ENCODE measurements at places on chromosomes 7 and 10. TPM values are rescaled to one million over a fixed set of nuclear protein-coding genes. Genes with fewer than 3 reads are reported as not detected.
A peak's percentile ranks its signal among the peaks of the same experiment; 100 is the strongest.

CTAGE4 gene
- polyA plus RNA-seq, result not detected

DNA sequence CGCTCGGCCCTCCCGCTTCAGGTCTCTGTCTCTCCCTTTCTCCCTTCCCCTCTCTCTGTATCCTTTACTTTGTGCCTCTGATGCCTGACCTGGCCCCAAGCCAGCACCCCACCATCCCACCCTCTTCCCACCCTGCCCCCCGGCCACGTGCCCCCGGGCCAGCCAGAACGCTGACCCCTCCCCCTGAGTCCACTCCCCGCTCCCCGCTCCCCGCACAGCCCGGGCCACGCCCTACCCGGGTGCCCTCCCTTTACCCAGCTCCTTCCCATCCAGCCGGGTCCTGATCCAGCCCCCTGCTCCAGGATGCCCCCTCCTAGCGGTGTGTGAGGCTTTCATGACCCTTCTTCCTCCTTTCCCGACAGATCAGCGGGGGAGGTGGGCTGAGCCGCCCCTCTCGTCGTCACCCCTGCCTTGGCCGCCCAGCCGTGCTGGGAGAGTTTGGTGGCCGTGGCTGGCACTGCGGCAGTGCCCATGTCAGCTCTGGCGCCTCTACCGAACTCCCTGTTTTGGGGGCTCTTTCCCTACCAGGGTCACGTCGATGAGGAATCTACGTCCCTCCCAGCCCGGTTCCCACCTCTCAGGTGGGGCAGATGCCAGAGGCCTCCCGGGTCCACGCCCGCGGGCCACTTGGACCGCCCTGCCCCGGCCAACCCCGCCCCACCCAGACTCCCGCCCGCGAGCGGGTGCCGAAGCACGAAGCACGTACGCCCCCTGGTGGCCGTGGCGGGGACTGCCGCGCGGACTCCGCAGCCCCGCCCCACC lies 127.4 kb downstream of the UBE2H start:
- peak; percentile 97 for DNase-seq
- no peaks in the 10 kb centered on the region for H3K4me1 ChIP-seq
- H3K27me3 ChIP-seq, result no peaks in the 10 kb centered on the region
- H3K27ac ChIP-seq, result no peak overlapping the region

DNA sequence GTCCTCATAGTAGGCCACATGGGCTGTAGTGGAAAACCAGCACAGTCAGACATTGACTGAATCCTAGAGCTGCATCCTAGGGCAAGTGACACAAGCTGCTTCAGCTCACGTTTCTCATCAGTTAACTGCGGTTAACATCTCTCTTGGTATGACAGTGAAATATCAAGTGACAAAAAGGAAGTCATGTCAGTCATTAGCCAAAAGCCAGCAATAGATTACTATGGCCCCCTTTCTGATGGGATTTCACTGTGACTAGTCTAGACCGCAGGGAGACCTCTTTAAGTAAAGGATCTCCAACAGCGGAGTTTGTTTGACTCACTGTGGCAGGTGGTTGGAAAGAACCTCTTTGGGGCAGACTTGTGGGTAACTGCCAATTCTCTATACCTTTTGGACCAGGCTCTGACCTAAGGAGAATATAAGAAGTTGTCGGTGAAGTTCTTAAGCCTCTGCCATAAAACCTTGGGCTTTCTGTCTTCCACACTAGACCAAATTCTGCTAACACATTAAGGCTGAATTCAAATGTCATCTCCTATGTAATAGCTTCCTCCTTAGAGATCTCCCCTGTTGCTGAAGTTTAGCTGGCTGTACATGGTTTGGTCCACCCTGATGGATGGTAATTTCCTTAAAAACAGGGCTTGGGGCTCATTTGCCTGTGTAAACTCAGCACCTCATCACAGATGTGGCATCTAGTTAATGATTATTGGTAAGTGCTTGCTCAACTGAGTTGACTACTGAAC lies 115.3 kb downstream of the SGMS1 start:
- peak; percentile 29 for DNase-seq
- H3K36me3 ChIP-seq, result no peaks in the 10 kb centered on the region
- no peak overlapping the region for H3K4me3 ChIP-seq
- H3K27me3 ChIP-seq, result no peaks in the 10 kb centered on the region
- H3K4me1 ChIP-seq, result peaks cover 9% of the 10 kb centered on the region
- no peak overlapping the region for H3K27ac ChIP-seq

HERPUD2 gene
- 76.8 TPM for polyA plus RNA-seq

DNA sequence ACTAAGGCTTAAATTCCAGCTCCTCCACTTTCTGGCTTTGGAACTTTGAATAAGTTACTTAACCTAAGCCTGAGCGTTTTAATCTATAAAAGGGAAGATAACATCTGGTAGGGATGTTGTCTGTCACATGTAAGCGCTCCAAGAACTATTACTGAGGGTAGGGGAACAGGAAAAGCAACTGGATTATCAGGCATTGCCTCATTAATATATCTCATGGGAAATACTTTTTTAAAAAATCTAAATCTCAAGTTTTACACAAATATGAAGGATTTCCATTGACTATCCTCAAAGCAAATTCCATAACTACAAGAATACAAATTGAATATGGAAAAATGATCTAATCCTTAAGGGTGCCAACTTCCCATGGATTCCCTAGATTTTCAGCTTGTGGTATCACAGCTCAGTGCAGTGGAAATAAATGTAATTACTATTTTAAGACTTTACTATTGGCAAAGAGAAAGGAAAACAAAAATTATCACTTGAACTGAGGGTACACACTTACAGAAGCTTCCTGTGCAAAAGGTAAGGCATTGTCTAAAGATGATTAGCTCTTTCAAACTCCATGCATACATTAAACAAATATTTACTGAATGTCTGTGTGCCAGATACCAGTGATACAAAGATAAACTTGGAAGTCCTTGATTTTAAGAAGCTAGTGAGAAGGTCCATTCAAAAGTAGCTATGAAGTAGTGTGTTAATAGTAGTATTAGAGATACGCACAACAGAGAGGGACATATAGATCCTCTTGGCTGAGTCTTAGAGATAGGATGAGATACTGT lies 38.4 kb downstream of the NT5C2 start:
- no peak overlapping the region for H3K27ac ChIP-seq
- H3K36me3 ChIP-seq, result no peaks in the 10 kb centered on the region
- DNase-seq, result no peak
- no peaks in the 10 kb centered on the region for H3K27me3 ChIP-seq

STEAP1 gene
- polyA plus RNA-seq, result not detected

- no peak overlapping the region for H3K4me3 ChIP-seq
- no peaks in the 10 kb centered on the region for H3K27me3 ChIP-seq
- H3K36me3 ChIP-seq, result no peaks in the 10 kb centered on the region
- no peak overlapping the region for H3K27ac ChIP-seq
- no peaks in the 10 kb centered on the region for H3K4me1 ChIP-seq
- DNase-seq, result no peak
Observed at GRCh38 chr10:90289037-90289436, 568.8 kb downstream of the HTR7 start.

DNA sequence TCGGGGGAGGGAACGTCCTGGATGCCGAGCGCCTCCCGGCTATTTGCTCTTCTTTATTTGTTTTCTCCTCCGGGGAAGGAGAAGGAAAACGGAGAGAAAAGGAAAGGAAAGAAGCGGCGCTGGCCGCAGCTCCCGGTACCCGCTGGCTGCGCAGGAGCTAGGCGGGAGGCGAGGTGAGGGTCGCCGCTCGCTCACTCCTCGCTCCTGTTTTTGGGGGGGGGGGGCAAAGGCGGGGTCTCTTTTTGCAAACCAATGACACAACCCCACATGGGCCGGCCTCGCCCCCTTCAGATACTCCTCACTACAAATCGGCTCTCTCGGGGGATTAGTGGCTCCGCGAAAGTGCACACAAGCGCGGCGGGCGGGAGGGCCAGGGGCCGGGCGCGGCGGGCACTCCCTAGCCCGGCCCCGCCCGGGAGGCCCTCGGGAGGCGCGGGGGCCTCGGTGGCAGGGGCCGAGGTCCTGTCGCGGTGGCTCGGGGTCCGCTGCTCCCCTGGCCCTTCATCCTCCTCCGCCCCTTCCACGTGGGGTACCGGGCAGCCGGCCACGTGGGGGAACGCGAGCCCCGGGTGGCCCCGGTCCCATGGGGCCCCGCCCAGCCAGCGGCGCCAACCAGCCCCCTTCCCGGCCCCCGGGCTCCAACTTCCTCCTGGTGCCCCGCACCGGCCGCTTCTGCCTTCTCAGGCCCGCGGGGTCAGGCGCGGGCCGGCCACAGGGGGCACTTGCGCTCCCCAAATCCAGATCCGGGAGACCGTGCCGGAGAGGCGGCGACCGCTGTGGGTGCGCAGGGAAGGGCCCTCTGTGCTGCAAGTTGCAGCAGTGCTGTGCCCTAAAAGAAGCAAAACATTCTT lies 718 bp upstream of the CTBP2 start:
- H3K27ac ChIP-seq, result no peak overlapping the region
- no peak for DNase-seq
- no peak overlapping the region for H3K4me3 ChIP-seq
- no peaks in the 10 kb centered on the region for H3K27me3 ChIP-seq

PYROXD2 gene
- 5.6 TPM for polyA plus RNA-seq
